ENCODE measurements at places on chromosomes 6 and 20.
A peak's percentile ranks its signal among the peaks of the same experiment; 100 is the strongest.

- peak; percentile 34 for DNase-seq
Observed at GRCh38 chr20:815914-816606, 17.5 kb upstream of the FAM110A start.

- DNase-seq, result no peak
Observed at GRCh38 chr6:33206027-33206863, 1.8 kb downstream of the HSD17B8 start.

DNA sequence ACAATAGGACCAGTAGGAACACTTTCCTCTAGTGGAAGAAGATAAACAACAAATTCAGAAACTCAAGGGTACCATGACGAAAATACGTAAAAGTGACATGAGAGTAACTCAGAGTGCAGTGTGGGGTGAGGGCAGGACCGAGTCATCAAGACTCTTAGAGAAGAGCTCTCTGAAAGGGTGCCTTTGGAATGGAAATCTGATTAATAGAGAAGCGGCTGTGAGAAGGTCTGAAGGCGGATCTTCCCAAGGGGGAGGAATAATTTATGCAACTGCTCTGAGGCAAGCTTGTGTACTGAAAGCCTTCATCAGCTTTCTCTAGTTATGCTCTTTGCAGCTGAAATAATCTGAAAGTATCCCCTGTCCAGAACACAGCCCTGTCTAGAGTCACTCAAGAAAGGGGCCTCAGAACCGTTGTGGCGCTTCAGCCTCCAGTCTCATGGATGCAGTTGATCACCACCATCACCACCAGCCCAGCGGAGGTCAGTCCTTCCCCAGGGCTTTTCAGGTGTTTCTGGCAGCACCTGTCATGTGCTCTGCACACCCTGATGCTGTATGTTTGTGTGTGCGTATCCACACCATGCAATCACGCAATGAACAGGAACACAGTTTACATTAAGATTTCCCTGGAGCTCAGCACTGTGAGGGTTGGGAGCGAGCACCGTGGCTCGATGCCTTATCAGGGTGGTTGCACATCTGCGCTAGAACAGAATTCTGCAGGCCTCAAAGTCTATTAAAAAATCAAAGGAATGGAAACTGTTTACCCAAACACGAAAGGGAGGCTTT is 396.5 kb downstream of the SMOC2 start:
- DNase-seq, result peak; percentile 19

DNA sequence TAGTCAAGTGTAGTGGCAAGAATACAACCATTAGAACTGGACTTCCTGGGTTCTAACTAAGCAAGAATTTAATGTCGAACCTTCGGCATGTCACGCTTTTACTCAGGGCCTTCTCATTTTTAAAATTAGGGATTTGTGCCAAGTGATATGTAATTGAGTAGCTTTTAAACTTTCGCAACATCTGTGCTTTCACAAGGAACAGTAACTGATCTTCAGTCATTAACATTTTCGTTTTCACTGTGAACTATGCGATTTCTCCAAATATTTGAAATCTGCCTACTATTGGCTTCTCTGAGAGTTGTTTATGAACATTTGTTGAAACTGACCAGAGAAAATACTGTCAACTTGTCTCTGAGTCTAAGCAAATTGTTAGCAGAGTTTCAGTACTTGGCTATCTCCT is 27.6 kb downstream of the GRM1 start:
- no peak for DNase-seq

DNA sequence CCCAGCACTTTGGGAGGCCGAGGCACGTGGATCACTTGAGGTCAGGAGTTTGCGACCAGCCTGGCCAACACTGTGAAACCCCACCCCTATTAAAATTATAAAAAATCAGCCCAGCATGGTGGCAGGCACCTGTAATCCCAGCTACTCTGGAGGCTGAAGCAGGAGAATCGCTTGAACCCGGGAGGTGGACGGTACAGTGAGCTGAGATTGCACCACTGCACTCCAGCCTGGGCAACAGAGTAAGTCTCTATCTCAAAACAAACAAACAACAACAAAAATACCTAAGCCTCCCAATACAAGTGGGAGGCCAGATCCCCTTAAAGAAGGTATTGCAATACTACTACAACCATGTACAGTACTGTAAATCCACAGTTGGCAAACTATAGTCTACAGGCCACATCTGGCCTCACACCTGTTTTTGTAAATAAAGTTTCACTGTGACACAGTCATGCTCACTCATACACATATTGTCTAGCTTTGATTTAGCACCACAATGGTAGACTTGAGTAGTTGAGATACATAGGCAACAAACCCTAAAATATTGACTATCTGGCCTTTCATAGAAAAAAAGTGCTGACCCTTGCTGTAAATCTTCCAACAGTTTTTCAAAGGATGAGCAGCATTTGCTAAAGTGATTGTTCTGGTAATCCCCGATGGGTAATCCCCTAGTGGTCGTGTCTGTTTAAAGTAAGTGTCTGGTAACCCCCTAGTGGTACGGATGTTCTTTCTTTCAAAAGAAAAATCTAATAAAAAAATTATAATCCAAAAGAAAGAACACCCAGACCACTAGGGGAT is 202.0 kb downstream of the RNGTT start:
- DNase-seq, result no peak

- DNase-seq, result no peak
Observed at GRCh38 chr20:37406010-37406998, 60.4 kb downstream of the SRC start.

DNA sequence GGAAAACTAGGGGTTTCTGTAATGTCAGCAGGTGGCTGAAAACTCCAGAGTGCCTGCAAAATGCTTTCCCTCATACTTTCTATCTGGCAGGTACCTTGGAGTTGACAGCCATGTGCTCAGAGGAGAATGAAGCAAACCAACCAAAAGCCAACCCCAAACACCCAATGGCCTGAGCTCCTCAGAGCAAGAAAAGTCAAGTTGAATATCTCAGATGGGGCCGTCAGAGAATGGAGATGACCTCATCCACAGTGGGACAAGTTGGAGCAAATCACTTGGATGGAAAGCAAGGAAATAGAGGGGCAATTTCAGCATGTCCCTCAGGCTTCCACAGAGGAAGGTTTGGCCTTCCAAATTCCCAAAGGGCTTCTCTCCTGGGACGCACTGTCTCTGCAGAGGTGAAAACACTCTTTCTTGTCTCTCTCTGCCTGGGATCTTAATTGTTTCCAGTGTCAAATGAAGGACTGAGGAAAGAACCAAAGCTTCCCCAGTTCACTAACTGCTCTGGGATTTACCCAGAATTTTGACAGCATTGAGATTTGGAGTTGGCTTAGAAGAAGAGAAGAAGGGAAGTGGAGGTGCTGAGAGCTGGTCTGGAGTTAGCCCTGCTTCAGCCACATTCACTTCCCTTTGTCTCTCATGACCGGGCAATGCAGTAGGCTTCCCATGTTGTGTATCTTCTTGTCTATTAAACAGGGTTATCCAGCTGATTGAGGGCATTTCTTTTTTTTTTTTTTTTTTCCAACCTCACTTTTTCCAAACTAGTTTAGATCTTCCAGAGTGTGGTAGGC is 42.2 kb downstream of the PRND start:
- no peak for DNase-seq

DNA sequence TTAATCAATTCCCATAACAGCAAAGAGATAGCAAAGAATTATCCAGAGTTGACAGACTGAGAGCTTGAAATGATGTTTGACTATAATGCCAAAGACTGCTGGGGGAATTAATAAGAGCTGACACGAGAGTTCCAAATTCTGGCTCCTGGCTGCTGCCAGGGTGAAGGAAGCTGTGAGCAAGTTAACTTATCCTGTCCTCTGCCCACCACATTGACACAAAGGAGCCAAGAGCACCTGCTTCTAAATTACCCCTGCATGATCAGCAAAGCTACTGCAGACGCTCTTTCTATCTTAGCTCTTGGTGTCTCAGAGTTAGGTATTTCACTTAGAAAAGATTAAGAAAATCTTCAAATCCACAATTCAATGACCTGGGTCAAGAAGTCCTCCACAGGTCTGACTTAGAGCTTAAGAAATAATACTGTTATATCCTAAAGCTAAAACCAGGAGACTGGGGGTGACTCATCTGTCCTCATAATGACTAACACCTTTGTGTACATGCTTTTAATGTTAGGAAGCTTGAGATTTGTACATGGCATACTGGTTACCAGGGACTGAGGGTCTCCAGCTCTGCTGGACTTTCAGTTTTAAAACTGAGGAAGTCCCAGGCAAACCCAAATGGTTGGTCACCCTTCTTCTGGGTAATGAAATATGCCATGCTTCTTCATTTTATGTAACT is 13.2 kb upstream of the FRK start:
- DNase-seq, result no peak

- peak; percentile 80 for DNase-seq
Observed at GRCh38 chr6:36623547-36624459, 29.6 kb downstream of the SRSF3 start.

- DNase-seq, result no peak
Observed at GRCh38 chr6:142485256-142485655, 183.4 kb downstream of the ADGRG6 start.

DNA sequence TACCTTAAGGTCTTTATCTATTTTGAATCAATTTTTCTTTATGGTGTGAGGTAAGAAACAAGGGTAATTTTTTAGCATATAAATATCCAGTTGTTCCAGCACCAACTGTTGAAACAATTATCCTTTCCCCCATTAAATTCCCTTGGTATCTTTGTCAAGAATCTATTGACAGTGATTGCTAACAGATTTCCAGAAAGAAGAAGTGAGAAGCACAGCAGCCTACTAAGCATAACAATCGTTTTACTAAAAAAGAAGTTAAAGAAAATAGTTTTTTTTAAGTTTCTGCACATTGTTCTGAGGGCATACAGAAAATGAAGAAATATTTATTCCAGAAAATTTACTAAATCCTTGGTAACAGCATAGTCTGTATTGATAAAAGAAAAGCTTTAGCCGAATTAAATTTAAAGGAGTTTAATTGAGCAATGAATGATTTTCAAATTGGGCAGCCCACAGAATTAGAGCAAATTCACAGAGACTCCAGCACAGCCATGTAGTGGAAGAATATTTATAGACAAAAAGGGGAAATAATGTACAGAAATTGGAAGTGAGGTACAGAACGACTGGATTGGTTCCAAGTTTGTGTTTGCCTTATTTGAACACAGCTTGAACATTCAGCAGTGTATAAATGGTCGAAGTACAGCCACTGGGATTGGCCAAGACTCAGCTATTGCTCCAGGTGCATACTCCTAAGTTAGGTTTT is 97.9 kb upstream of the UST start:
- no peak for DNase-seq

DNA sequence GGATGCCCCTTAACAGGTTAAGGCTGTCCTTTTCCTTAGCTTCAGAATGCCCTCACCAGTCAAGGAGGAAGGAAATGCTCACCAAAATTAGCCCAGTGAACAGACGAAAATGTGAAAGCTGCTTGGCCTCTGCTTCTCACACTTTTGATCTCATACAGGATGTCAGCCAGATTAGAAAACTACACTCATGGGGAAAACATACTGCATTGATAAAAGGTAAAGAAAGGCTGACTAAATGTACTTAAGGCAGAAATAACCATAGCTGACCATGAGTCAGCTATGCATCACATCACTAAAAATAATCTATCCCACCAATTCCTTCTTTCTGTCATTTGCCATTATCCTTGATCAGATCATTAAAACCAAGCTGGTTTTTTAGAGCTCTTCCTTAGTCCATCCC is 198.4 kb upstream of the TENT5A start:
- DNase-seq, result no peak

DNA sequence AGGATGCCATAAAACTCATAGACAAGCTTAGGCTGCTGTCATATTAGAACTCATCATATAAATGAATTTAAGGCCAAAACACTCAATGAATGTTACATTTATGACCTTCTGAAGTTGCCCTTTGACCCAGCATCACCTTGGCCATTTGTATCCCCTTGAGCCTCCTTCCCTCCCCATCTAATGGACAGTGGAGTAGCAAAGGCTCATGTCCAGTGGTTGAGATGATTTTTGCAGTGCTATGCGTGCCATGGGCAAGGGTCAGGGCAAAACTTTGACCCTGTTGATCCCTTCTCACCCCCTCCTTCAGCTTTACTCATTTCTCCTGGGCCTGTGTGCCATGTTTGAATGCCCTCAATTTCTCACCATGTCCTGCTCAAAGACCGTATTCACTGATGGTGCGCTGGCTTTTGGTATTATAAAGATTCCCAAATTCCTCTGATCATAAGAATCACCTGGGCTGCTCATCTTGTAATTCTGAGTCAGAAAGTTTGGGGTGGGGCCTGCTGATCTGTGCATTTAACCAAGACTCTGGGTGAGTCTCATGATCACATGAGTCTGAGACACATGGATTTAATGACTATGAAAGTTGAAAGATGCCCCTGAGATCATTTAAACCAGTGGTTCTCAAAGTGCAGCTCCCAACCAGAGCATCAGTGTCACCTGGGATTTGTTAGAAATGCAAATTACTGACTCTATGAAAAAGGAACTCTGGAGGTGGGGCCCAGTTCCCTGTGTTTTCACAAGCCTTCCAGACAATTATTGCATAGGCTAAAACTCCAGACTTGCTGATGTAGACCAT is 57.5 kb upstream of the IL20RA start:
- DNase-seq, result no peak

DNA sequence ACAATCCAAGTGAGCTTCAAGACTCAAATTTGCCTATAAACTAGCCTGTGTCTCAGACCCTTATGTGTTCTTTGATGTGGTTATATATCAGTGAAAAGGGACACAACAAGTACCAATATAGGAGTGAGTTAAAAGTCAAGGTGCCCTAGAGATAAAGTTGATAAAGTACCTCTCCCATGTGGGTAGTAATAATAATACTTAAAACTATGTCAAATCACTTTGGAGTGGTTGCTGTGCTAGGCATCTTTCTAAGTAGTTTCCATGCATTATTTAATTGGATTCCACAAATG is 100.4 kb downstream of the BMP5 start:
- no peak for DNase-seq

DNA sequence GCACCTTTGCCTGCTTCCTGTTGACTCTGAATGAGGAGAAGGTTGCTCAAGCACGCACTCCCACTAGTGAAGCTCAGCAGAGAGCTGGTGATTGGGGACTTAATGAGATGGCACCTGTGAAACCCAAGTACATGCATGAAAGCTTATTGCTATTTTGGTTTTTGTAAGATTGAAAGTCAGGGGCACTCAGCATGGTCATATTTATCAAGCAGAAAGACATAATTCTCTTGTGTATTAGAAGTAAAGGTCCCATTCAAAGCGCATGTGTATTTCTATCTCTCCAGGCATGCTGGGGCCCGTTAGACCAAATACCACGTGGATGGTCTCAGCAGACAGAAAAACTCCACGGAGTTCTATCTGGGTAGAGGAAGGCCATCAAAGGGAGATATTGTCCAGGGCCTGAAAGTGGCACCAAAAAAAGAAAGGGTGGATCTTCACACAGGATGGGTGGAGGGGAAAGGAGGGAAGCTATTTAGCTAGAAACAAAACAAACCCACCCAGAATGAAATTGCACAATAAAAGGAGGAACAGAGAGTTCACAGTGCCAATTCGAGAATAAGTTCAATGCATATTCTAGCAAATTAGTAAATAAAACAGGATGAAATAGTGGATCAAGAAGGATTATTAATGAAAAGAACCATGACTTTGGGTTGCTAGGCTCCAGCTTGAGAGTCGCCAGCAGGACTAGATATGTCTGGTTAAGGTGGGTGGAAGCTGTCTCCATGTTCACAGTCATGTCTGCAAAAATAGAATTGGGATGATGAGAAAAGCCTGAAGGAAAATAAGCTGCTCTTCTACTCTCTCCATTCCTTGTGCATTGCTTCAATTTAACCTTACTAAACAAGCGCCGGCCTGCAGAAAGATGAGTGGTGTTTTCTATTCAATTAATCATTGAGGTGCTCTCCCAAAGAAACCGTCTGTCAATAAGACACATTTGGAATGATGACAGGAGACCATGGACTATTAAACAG is 224.9 kb upstream of the DTNBP1 start:
- DNase-seq, result no peak
